ENCODE measurements at places on chromosomes 6 and 20.

- DNase-seq = no peak
Measured at GRCh38 chr6:83824388-83824801, 28.8 kb upstream of the RIPPLY2 start.

GRCh38 chr20:59171986-59172385, 8.4 kb downstream of the ZNF831 start:
- DNase-seq = no peak

- no peak for DNase-seq
Measured at GRCh38 chr6:147653631-147654030, 145.1 kb downstream of the SAMD5 start.

- DNase-seq = no peak
Measured at GRCh38 chr6:163897030-163897429, 482.5 kb downstream of the QKI start.

GRCh38 chr6:135985471-135985870, 134.0 kb downstream of the PDE7B start:
- DNase-seq = no peak

DNA sequence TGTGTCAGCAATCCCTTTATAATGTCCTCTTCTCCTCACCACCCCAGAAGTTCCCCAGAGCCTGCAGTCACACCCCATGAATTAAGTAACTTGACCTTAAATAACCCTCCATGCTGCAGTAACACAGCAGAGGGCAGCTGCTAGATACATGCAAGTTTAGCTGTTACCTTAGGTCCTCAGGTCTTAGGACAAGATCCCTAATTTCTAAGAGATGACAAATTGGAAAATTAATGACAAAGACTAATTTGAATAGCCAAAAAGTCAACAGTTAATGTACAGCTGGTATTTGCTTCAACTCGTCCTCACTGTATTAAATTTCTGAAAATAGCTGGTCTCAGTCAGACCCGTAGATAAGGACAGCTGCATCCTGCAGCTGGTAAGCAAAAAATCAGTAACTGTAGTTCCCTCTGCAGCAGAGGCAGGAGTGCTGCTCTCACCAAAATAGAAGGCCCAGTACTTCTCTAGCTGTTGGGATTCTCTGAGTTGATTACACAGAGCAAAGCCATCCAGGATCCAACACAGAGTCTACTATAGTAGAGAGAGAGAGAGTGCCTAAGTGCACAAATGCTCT, 62.4 kb downstream of the TNFRSF21 start:
- DNase-seq = no peak

GRCh38 chr6:27280064-27280539, 32.0 kb downstream of the POM121L2 start:
- no peak for DNase-seq

- DNase-seq = no peak
Measured at GRCh38 chr20:45098103-45098773, 2.7 kb downstream of the KCNS1 start.
